Stimulated activated CD4-positive, alpha-beta T cell treated with anti-CD3 and anti-CD28 coated beads, TNF-alpha, amount 100 ng/mL, for 4 hours (primary cell): ENCODE measurements at places on chromosomes 16 and 17.

GRCh38 chr17:47831934-47832327 lies 461 bp downstream of the LRRC46 start:
- DNase-seq: no peak

GRCh38 chr16:85662482-85662812 lies 26.3 kb downstream of the GINS2 start:
- DNase-seq: no peak

DNA sequence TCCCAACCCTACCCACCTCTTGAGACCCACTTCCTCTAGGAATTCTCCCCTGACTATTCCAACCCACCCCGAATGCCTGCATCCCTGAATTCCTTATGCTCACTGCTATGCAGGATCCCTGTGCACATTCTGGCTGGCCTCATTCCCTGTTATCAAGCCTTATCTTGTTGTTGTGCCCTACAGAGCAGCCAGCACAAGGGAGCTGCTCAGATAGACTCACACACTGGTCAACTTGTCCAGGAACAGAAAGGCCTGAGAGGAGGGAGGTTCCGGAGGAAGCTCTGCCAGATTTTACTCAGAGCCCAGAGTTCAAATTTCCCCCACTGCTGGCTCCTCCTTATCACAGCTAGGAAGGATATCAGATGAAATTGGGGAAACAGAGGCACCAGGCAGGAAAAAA lies 24.8 kb upstream of the MYO18A start:
- DNase-seq: no peak

DNA sequence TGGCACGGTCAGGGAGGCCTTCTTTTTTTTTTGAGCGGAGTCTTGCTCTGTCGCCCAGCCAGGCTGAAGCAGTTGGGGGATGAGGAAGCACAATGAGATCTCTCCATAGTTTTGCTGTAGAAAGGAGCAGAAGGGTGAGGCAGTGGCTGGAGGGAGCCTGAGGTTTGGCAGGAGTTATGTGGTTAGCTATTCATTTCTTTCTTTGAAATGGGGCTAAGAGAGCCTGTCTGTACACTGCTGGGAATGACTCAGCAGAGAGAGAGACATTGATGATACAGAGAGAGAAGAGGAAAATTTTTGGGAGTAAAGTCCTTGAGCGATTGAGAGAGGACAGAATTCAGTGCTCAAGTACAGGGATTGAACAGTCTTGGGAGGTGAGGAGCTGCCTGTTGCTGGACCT lies 22.1 kb downstream of the NOS2 start:
- no peak for DNase-seq

DNA sequence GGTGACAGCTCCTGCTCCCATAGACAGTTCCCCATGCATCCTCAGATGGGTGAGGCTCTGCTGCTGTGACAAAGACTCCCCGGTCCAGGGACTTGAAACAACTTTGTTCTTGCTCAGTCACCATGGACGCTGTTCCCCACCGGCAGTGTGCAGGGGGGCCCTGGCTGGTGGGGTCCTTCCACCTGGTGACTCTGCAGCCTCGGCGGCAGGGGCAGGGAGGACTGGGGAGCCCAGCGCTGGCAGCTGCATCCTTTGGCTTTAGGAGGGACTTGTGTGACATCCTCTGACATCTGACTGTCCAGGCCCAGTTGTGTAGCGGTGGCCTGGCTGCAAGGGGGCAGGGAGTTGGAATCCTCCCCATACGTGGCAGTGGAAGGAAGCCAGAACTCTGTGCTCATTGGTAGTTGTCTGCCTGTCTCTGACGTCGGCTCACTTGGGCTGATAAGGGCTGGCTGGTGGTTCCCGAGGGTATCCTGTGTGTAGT lies 107.3 kb downstream of the CMIP start:
- no peak for DNase-seq

GRCh38 chr17:33611532-33611931 lies 318.4 kb upstream of the ASIC2 start:
- no peak for DNase-seq

- DNase-seq: no peak
Observed at GRCh38 chr16:84544031-84544773, 39.7 kb upstream of the MEAK7 start.

DNA sequence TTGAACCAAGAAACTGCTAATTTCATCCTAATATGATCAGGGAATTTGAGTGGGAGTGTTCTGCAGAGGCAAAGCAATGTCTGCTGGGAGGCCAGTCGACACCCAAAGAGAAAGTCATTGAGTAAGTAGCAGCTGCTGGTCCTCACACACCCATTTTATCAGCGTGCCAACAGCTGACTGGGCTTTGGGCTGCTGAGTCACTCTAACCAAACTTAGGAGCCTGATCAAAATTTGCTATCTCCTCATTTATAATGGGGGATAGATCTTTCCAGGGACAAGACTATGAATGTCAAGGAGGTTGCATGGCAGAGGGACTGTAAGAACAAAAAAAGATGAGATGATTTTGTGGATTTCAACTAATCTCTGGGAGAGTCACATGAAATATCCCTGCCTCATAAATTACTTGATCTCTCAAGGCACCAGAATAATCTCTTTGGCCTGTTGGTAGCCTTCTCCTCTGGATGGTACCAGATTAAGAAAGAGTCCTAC lies 32.9 kb downstream of the CPSF4L start:
- DNase-seq: no peak
